ENCODE measurements at places on chromosomes 5 and 9. TPM values are rescaled to one million over a fixed set of nuclear protein-coding genes. Genes with fewer than 3 reads are reported as not detected.

SLC27A6 gene
- total RNA-seq = not detected

PCDHB12 gene
- total RNA-seq = not detected

MTREX gene
- total RNA-seq = 98.2 TPM

TPD52L3 gene
- total RNA-seq = not detected

ARL14EPL gene
- total RNA-seq = not detected

SLC44A1 gene
- 10.4 TPM for total RNA-seq

SLC46A2 gene
- total RNA-seq = not detected

LCN1 gene
- total RNA-seq = not detected

SLC36A3 gene
- not detected for total RNA-seq

MYMK gene
- not detected for total RNA-seq

CENPK gene
- total RNA-seq = 77.5 TPM

FREM1 gene
- not detected for total RNA-seq

QRFP gene
- not detected for total RNA-seq

GZMA gene
- 2.4 TPM for total RNA-seq

ZBTB26 gene
- total RNA-seq = 6.0 TPM

LHX3 gene
- total RNA-seq = not detected

MELK gene
- total RNA-seq = 63.9 TPM

RAPGEF6 gene
- 26.5 TPM for total RNA-seq

DNAH5 gene
- total RNA-seq = not detected

DNA sequence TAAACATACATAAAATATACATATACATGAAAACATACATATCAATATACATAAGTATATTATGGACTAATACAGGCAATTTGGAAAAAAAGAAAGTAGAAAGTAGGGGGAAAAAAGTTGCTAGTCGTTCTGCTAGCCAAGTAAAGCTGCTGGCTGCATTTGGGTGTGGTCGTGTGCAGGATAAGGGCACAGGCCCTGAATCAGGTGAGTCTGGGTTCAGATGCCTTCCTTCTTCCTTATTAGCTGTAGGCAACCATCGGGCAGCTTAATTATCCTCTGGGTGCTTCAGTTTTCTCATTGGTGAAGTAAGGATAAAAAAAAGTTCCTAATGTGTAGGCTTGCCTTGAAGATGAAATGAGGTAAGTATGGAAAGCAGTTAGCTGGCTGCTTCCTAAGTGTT, 59.2 kb upstream of the SPRY4 start:
- no peak for DNase-seq

- DNase-seq = peak; percentile 38
Observed at GRCh38 chr5:135392256-135392655, 6.8 kb downstream of the MACROH2A1 start.

DNA sequence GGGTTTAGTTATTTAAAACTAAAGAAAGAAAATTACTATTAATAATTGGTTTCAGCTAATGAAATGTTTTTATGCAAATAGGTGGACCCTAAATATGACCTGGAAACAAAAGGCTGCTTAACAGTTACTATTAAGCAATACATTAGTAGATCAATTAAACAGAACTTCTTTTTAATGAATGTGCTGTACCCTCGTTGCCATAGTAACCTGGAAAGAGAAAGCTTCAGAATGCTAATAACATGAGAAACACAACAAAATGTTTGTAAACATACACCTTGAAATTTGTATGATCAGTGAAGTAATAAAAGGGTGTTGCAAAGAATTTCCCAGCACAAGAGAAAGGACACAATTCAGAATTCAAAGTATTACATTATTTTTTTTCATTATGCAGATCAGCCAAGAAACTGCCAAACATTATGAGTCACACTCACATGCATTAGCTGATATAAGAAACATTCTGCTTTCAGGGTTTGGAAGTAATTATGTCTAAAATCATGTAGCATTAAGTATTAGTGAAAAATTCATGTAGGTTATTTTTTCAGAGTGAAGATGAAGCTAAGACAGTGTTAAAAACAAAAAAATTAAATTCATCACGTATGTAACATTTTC, 348.3 kb downstream of the ISL1 start:
- DNase-seq = no peak

GRCh38 chr5:139183502-139183901, 14.7 kb downstream of the SIL1 start:
- DNase-seq = no peak

GRCh38 chr9:98161851-98162250, 30.6 kb downstream of the CORO2A start:
- no peak for DNase-seq

GRCh38 chr9:99778308-99778707, 43.4 kb upstream of the NR4A3 start:
- peak; percentile 61 for DNase-seq

DNA sequence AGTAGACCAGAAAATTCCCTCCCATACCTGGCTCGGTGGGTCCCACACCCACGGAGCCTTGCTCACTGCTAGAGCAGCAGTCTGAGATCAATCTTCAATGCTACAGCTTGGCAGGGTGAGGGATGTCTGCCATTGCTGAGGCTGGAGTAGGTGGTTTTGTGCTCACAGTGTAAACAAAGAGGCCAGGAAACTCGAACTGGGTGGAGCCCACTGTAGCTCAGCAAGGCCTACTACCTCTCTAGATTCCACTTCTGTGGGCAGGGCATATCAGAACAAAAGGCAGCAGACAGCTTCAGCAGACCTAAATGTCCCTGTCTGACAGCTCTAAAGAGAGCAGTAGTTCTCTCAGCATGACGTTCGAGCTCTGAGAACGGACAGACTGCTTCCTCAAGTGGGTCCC, 5.6 kb upstream of the GZMA start:
- peak; percentile 15 for DNase-seq

DNA sequence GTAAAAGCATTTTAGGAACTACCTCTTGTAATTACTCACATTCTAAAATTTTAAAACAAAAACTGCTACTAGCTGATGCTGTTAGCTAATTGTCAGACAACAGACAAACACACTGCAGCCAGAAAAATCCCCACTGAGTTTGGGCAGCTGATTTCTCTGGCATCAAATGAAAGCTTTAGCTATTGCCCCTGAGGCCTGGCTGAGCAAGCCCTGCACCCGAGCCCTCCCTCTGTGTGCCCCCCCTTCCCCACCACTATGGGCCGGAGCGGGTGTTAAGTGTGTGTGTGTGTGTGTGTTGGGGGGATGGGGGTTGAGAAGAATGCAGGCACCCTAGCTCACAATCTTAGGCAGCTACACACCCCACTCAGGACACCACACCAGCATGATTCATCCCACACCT, 2.4 kb downstream of the NEUROG1 start:
- no peak for DNase-seq

DNA sequence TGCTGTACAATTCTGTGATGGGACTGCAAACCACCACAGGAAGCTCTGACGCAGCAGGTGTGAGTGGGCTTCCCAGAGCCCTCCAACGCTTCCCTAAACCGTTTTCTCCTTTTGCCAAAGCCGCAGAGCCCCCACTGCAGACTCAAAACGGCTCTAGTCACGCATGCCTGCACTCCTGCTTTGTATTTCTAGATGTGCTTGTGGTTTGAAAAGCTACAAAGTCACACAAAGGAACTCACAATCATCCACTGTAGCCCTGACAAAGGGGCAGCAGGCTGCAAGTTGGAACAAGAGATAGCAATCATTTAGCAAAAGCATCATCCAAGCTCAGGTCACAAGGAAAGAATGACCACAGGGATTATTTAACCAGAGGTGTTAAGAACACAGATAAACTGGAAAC, 79.3 kb downstream of the PTPN3 start:
- DNase-seq = peak; percentile 27

DNA sequence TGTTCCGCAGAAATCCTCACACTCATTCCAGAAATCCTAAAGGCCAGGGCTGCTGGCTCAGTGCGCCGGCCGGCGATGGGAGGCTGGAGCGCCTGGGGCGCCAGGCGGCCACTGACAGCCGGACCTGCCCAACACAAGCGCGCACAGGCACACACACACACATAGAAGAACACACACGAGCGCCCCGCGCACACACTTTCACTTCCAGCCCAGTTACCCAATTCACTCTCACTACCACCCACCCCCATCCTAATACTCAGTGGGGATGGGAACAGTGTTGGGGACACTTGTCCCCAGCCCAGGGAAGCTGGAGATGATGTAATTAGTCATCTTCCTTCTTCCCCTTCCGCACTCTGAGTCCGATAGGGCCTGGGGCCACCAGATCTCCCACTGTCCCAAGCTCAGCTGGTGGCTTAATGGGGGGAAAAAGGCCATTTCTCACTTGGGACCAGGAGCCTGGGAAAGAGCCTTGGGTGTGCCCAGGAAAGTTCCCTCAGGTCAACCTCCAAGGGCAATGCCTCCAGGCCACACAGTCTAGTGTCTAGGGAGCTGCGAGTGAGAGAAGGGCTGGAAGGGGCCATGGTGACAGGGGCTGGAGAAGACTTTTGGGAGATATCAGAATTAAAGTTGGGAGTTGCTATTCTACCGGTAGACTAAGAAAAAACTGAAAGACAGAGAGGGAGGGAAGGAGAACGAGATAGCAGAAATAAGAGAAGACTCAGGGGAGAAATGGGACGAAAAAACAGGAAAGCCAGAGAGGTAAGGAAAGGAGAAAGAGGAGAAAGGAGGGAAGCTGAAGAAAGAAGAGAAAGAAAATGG, 1.7 kb downstream of the EBF1 start:
- DNase-seq = no peak

- no peak for DNase-seq
Observed at GRCh38 chr9:17470036-17470813, 108.6 kb upstream of the SH3GL2 start.

DNA sequence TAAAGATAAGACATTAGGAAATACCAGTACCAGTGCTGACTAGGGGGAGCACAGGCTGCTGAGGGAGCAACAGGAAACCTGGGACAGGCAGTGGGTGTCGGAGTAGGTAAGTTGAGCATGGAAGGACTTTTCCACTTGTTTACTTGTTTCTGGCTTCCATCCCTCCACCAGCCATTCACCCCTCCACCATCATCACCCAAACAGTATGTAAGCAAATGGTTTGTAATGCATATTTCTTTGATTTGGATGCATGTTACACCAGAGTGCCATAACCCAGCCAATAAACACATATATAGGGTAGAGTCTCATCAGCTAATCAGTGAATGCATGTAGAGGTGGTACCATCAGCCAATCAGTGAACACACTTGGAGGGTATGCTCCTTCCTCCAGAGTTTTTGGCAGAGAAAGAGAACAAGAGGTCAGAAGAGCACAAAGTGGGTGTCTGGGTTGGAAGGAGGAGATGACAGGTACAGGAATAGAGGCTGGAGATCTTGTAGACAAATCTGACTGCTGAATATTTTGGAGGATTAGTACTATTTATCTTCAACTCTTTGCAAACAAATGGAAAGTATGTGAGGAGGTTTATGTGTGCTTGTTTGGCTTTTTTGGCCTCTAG, 37.7 kb upstream of the PDE8B start:
- no peak for DNase-seq

- no peak for DNase-seq
Observed at GRCh38 chr5:133106761-133107572, 55.2 kb downstream of the HSPA4 start.

DNA sequence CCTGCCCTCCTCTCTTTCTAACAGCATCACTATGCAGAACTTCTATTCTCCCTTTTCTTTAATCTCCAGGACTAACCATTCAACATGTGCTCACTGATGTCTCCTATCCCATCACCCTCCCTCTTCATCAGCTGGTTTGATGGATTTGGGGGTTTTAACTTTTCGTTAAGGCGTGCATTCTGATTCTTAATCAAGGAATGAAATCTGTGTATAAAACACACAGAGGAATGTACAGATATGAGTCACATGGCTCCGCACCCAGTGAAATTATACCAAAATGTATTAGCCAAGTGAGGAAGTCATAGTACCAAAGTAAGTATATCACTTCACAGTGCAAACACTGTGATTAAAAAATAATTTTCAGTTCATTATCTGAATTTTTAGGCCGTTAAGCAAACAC, 35.2 kb downstream of the MARCHF11 start:
- no peak for DNase-seq

- DNase-seq = no peak
Observed at GRCh38 chr5:83230511-83230910, 153.2 kb downstream of the XRCC4 start.

GRCh38 chr5:4636378-4636777, 503.8 kb upstream of the ADAMTS16 start:
- DNase-seq = no peak

- DNase-seq = peak; percentile 62
Observed at GRCh38 chr9:126411225-126411947, 84.8 kb downstream of the MVB12B start.

- DNase-seq = no peak
Observed at GRCh38 chr9:132214027-132214622, 52.3 kb downstream of the NTNG2 start.

GRCh38 chr5:144945503-144945902, 774.8 kb downstream of the KCTD16 start:
- DNase-seq = no peak

DNA sequence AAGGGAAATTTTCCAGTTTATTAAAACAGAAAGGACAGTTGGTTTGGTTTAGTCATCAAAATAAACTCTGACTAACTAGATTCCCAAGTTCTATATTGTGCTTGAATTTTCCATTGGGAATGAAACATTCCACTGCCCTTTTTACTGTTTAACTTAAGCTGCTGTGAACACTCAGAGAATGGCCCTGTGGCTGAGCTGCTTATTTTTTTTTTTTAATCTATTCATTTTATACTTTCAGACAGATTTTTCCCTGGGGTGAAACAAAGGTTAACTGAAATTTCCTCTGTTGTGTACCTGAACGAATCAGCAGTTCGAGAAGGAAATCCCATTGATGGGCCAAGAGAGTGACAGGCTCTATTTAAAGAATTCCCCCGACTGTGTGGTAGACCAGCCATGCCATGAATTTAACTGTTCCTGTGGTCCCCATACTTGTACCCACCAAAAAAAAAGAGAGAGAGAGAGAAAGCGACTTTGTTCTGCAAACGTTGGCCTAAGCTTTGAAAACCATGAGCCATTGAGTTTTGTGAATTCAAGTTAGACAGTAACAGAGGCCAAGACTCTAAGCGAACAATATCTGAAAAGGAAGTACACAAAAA, 138.7 kb upstream of the GRHPR start:
- DNase-seq = no peak

Data from activated CD4-positive, alpha-beta T cell treated with anti-CD3 and anti-CD28 coated beads for 36 hours (primary cell).